Activated CD4-positive, alpha-beta T cell treated with anti-CD3 and anti-CD28 coated beads, Interleukin-10, Interleukin-2, amounts not matched to agents 100 ng/mL and 50 ng/mL, durations not matched to agents 16 hours and 8 hours (primary cell): ENCODE measurements at places on chromosomes 16 and 17.
A peak's percentile ranks its signal among the peaks of the same experiment; 100 is the strongest.

GRCh38 chr16:11768849-11769248 lies 26.2 kb upstream of the TXNDC11 start:
- DNase-seq, result no peak

DNA sequence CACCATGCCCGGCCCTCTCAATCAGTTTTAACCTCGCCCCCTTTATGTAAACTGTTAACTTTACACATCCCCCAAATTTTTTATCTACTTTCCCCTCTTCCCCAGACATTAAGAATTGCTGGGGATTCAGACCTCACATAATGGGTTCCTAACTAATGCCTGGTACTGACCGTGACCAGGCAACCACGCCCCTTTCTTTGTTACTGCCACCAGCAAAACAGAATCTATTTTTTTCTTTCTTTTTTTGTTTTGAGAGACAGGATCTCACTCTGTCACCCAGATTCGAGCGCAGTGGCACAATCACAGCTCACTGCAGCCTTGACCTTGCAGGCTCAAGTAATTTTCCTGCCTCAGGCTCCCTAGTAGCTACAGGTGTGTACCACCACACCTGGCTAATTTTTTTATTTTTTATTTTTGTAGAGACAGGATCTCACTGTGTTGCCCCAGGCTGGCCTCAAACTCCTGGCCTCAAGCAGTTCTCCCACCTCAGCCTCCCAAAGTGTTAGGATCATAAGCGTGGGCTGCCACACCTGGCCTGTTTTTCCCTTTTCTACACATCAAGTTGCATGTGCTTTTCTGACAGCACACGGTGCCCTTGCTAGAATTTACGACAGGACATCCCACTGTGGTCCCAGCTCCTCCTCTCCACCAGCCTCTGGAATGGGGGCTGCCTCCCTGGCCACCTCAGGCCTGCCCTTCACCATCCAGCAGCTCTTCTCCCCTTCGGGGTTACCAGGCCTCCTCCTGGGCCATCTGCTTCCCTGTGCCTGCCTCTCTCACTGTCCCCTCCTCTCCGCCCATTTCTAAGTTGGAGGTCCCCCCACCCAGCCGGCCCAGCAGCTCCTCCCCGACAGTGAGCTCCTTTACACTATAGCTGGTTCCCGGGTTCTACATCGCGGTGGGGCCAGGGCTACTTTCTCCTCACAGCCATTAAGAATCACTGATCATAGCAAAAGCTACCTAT lies 10.8 kb downstream of the CPNE2 start:
- no peak for DNase-seq

DNA sequence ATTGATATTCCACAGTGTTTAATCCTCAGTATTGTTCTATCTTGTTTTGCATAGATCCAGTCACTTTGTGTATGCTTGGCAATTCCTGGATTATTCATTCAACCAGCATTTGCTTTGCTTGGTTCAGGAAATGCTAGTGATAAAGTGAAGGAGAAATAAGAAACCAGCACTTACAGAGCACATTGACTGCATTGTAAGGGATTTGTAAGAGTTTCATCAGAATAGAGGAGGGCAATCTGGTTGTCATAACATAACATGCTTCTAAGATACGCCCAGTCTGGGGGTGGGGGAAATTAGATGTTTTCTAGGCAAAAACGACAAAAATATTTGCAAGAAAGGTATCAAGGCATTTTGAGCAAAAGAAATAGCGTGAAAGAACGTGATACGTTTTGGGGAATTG lies 40.4 kb downstream of the TNRC6A start:
- DNase-seq, result no peak

GRCh38 chr17:66950886-66951604 lies 13.5 kb upstream of the CACNG4 start:
- no peak for DNase-seq

DNA sequence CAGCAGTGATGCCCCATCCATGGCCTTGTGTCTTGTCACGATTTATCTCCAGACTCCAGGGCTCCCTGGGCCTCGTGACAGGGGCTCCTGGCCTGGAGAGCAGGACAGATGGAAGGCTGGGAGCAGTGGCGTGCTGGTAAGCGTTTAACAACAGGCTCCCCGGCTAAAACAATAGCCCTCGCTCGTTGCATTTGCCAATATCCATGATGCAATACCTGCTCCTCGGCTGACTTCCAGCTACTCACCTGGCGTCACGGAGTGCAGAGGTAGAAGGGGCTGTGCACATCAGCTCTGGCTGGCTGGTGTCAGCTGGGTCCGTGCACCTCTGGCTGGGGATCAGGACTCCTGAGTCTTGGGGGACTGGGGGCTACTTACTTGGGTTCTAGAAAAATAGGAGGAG lies 1.5 kb upstream of the BICDL2 start:
- DNase-seq, result no peak

- no peak for DNase-seq
Observed at GRCh38 chr16:14520753-14521152, 109.3 kb downstream of the PARN start.

DNA sequence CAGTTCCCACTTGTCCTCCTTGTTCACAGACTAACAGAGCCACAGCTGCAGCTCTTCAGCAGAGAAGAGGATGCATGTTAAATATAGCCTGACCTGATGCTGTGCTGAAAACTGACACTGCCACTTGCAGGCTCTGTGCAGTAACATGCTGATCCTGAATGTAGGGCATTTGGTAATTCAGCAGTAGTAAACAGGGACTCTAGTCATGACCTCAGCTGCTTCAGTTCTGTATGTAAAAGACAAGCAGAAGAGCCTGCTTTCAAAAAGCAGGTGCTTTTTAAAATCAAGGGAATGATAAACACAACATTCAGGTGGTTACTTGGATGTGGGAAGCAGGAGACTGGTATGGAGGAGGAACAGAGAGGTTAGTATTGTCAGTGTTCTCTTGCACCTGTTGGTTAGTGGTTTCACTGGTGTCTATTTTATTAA lies 33.8 kb downstream of the ESRP2 start:
- no peak for DNase-seq

GRCh38 chr17:63439687-63440086 lies 6.4 kb downstream of the CYB561 start:
- peak; percentile 60 for DNase-seq

- no peak for DNase-seq
Observed at GRCh38 chr16:54459509-54460262, 173.1 kb upstream of the IRX3 start.

- DNase-seq, result no peak
Observed at GRCh38 chr16:71929048-71929447, 33.7 kb downstream of the IST1 start.

DNA sequence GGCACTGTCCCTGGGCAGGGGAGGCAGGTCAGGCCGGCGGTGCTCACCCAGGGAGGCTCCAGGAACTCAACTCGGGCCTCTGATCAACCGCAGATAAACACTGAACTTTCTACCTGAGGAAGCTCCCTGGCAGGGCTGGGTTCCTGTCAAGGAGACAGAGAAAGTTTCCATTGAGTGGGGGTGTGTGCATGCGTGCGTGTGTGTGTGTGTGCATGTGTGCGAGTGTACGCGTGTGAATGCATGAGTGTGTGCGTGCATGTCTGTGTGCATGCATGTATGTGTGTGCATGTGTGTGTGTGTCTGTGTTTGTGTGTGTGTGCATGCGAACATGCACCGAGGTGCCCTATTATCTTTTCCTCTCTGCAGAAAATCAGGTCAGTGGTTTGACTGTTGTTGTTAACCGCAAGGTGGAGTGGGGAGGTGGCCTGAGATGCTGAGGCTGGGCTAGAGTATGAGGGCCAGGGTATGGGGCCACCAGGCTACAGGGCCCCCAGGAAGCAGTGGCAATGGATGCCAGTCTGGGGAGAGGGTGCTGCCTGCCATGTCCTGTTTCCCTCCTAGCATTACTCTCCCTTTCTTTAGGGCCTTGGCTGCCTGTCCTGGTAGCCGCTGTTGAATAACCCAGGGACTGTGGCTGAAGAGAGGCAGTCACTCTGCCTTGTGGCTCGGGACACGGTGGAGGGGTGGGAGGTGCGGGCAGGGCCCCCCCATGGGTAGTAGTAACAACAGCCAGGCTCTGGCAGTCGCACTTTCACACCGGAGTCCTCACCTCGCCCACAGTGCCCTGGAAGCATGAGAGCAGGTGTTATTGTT lies 24.0 kb downstream of the CCR7 start:
- DNase-seq, result peak; percentile 80

- peak; percentile 73 for DNase-seq
Observed at GRCh38 chr16:79598348-79599181, 2.0 kb downstream of the MAF start.
